ENCODE measurements at places on chromosomes 4 and X. TPM values are rescaled to one million over a fixed set of nuclear protein-coding genes. Genes with fewer than 3 reads are reported as not detected.

DNA sequence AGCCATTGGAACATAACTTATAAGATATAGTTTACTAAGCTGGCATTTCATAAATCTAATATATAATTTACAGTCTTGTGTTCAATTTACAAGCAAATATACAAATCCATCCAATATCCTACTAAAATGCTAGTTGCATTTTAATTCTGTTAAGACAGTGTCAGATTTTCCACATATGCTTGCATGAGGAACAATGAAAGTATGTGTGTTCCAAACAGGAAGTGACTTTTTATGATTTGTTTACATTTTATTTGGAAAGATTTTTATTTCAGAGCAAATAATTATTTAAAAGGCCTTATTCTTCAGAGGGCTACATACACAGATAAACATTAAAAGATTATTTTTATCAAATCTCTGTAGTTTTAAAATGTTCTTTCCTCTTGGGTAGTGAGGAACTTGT is 130.1 kb downstream of the KLHL34 start:
- no peak for DNase-seq

Gene TBX22
- not detected for polyA plus RNA-seq

GRCh38 chr4:6938237-6938636 is 28.6 kb downstream of the TBC1D14 start:
- DNase-seq = no peak

- peak; percentile 70 for DNase-seq
Observed at GRCh38 chr4:100742045-100742444, 224.2 kb upstream of the EMCN start.

DNA sequence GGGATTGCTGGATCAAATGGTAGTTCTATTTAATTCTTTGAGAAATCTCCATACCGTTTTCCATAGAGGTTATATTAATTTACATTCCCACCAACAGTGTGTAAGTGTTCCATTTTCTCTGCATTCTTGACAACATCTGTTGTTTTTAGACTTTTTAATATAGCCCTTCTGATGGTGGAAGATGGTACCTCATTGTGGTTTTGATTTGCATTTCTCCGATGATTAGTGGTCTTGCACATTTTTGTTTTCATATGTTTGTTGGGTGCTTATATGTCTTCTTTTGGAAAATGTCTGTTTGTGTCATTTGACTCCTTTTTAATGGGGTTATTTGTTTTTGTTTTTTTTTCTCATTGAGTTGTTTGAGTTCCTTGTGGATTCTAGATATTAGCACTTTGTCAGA is 75.3 kb upstream of the PUDP start:
- DNase-seq = no peak

DNA sequence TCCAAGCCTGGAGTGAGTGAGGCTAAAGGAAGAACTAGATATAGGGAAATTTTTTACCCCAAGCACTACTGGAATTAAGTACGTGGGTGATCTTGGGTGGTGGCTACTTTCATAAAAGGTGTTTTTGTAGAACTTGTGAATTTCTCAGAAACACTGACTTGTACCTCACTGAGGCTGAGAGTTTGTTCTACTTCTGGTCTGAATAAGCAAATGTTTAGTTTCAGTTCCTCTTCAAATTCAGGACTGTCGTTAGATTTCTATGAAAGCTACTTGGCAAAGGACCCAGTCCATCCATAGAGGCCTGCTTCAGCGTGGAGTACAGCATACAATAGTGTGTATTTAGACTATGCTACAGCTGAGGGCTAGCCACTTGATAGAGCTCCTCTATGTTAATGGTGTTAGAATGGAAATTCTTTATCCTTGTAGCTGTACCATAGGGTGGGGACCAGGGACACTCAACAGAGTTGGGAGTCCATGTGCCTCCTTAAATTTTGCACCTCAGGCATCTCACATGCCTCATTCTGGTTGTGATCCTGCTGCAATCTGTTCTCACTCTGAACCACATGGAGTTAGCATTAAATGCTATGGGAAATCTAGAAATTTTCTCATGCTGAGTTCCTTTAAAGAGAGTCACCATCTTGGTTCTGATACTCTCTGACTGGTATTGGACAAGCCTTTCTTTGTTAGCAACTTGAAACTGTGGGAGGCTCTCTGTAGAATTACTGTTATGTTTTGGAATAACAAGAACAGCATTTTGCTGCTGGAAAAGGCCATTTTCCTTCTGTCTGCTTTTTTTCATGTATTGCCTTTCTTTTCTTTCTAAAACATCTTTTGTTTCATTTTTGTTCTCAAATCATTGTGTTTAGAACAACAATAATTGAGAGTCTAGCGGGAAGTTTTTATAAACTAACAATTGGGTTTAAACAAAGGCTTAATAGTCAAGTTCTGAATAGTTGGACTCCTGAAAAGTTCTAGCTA is 86.8 kb downstream of the PDGFRA start:
- no peak for DNase-seq

DNA sequence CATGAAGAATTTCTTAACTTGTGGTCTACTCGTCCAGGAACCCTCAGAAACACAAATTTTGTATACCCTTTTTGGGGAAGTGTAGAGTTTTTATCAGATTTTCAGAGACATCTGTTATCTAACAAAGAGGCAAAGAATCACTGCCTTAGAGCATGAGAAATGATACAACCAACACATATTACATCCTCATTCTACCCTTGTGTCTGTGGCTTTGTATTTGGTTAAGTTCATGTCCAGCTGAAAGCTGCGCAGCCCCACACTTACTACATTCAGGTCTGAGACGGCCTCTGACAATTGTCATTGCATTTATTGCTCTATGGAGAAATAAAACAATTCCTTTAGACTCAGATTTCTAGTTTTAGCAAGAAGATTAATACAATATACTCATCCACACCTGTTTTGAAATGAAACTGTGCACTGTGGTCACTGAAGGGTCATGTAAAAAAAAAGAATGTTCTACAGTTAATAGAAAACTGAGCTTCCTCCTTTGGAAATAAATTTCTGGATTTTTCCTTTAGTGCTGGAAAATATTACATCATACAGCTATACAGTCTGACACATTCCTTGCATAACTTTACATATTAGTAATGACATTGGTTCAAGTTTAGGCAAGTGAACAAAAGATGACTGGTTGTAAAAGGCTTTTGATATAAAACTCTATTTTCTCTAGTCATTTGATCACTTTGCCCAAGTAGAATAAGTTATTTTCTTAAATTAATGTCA is 39.8 kb downstream of the GLRB start:
- DNase-seq = peak; percentile 66

GRCh38 chrX:129522184-129523078 is 859 bp downstream of the SMARCA1 start:
- DNase-seq = peak; percentile 56

DNA sequence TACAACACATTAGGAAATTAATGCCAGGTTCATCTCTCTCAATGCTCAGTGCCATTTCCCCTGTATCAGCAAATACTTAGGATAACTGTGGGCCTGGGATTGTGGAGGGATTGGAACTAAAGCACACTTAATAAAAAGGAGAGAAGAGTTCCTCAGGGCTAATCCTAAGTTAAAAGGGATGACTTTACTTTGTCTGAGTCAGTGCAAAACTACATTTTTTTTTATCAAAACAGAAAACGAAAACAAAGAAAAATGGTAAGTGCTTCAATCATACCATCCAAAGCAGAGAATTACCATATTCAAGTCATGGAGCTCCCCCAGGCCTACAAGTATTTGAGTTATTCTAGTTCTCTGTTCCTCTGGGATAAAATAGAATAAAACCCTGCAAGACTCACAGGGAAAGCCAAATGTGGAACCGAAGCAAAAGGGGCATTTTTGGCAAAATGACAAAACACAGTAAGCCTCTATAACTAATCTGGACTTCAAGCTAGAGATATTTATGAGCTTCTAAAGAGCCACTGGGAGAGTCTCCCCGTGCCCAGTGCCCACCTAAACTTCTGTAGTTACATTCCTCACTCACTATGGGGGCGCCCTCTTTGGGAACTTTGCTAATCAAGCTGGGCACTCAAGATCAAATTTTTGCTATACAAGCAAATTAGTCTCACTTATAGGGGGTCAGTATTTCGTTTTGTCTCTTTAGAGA is 53.4 kb downstream of the PALLD start:
- DNase-seq = no peak

- DNase-seq = no peak
Observed at GRCh38 chrX:46588263-46588662, 14.7 kb downstream of the CHST7 start.

Gene RGN
- not detected for polyA plus RNA-seq

GRCh38 chr4:46839128-46839527 is 69.9 kb downstream of the COX7B2 start:
- DNase-seq = no peak

GRCh38 chr4:10579648-10580047 is 104.9 kb downstream of the CLNK start:
- DNase-seq = no peak

DNA sequence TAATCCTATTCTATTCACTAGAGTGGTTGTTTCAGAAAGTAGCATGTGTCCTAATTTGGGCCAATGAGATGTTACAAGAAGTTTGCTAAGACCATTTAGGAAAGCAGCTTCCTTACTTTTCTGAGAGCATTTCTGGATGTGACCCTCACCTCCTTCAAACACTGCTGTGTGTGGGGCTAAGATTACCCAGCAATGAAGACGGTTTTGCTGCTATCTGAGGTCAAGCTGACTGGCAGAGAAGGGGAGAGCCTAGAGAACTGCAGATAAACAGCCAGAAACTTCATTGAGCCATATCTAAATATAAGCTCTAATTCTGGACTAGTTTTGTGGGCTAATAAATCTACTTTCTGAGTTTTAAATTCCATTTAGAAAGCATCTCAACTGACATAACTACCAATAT is 36.4 kb downstream of the ZAR1 start:
- DNase-seq = no peak

Gene ADAM29
- not detected for polyA plus RNA-seq

- no peak for DNase-seq
Observed at GRCh38 chrX:11531226-11531625, 134.5 kb downstream of the ARHGAP6 start.

DNA sequence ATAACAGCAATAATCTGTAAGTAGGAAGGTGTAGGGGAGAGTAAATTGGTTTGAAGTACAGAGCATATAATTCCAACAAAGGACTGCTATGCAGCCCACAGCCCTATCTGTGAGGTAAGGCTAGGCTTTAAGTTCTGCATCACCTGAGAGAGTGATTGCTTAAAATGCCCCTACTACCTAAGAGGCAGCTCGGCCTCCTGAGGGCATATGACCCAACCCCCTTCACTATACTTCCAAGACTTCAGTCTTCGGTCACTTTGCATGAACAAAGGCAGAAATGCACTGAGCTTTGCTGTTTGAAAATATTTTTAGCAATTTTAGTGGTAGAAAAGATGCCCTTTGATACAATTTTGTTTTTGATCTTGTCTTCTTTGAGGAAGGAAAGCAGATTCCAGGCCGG is 4.9 kb upstream of the DDX3X start:
- no peak for DNase-seq

GRCh38 chr4:137685357-137685756 is 153.1 kb upstream of the PCDH18 start:
- no peak for DNase-seq

GRCh38 chr4:84681486-84682274 is 98.8 kb downstream of the CDS1 start:
- peak; percentile 58 for DNase-seq
